Activated CD4-positive, CD25-positive, alpha-beta regulatory T cell (primary cell): ENCODE measurements at places on chromosomes 16 and 17.

GRCh38 chr17:51595826-51596398 lies 335.6 kb downstream of the UTP18 start:
- DNase-seq, result no peak

- no peak for DNase-seq
Observed at GRCh38 chr16:50485232-50485631, 63.0 kb upstream of the NKD1 start.

DNA sequence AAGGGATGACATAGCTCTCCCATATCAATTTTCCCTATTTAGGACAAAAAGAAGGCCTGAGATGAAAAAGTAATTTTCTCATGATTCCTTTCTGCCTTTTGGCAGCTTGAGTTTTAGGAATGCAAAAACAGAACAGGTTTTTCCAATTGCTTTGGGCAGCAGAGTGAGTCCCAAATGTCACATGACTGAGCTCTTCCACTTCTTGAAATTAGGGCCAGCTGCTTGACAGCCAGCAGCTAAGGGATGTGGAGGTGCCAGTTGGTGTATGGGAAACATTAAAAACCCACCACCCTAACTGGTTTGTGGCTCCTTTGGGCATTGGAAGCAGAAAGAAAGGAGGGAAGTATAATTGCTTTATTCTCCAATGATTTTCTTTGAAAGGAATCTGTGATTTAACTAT lies 133.8 kb upstream of the FAM20A start:
- DNase-seq, result no peak

- DNase-seq, result no peak
Observed at GRCh38 chr17:1737531-1738291, 5.0 kb upstream of the SERPINF2 start.

DNA sequence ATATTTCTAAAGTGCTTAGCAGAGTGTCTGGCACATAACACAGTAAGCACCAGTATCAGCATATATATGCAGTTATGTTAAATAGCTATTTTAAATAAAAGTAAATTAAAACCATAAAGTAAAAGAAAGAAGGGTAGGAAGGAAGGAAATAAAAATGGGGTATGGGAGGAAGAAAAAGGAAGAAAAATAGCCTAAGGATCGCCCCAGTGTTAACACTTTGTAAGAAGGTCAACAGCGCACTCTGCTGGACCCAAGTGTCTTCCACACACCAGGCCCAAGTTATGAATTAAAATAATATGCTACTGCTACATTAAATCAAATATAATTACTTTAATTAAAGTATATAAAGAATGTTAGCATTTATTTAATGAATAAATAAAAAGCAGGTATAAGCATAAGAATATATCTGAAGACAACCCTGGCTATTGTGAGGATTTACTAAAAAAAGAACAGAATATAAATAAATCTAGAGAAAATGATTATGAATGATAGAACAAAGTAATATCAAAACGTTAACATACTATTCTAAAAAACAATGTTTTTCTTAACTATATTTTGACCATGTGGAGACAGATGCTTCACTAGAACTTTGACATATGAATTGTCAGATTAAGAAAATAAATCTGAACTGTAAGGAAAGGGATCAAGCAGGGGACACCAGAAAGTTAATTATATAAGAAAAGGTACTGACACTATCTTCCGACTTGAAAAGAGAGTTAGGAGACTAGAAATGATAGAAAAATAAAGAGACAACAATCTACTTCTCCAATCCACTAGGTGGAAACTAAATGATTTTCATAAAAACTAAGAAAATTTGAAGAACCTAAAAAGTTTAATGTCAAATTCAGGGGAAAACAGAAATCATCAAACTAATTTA lies 25.9 kb downstream of the BRIP1 start:
- peak; percentile 8 for DNase-seq

- DNase-seq, result no peak
Observed at GRCh38 chr17:1031711-1032110, 34.8 kb downstream of the TIMM22 start.

GRCh38 chr16:1425616-1426370 lies 5.1 kb upstream of the PERCC1 start:
- DNase-seq, result no peak

- no peak for DNase-seq
Observed at GRCh38 chr16:49674990-49675389, 180.9 kb downstream of the ZNF423 start.

- no peak for DNase-seq
Observed at GRCh38 chr17:45090711-45091110, 29.6 kb downstream of the NMT1 start.

DNA sequence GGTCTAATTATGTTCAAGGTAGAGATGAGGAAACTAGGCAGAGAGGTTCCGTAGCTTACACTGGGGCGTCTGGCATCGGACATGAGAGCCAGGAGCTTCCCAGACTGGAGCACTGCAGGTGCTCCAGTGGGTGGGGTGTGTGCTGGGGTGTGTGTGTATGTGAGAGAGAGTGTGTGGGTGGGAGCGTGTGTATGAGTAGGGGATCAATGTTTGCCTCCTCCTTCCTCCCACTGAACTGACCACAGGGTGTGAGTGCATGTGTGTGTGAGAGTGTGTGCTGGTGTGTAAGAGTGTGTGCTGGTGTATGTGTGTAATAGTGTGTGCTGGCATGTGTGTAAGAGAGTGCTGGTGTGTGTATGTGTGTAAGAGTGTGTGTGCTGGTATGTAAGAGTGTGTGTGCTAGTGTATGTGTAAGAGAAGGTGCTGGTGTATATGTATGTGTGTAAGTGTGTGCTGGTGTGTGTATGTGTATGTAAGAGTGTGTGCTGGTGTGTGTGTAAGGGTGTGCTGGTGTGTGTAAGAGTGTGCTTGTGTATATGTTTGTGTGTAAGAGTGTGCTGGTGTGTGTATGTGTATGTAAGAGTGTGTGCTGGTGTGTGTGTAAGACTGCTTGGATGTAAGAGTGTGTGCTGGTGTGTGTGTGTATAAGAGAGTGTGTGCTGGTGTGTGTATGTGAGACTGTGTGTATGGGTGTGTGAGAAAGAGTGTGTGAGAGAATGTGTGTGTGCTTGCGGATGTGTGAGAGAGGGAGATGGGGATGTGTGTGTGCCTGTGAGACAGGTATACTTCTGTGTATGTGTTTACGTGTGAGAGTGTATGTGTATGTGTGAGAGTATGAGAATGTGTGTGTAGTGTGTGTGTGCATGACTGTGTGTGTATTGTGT lies 139.9 kb downstream of the MRM1 start:
- no peak for DNase-seq
